ENCODE measurements at places on chromosomes 11 and 22.

DNA sequence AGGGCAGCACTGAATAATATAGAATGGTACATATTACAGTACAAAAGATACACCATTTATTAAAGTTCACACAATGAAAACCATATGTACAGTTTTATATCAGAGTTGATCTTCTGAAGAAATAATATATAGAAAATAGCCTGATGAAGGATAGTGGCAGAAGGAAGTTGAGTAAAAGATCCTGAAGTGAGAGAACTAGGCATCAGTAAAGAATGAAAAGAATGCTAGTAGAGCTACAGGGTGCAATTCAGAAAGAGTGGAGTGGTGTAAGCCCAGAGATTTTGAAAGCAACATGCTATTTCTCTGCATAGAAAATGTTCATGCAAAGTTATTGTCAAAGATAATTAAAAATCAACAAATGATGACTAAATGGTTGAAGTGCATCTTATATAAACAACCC lies 1552.7 kb upstream of the TENM4 start:
- no peak for DNase-seq

DNA sequence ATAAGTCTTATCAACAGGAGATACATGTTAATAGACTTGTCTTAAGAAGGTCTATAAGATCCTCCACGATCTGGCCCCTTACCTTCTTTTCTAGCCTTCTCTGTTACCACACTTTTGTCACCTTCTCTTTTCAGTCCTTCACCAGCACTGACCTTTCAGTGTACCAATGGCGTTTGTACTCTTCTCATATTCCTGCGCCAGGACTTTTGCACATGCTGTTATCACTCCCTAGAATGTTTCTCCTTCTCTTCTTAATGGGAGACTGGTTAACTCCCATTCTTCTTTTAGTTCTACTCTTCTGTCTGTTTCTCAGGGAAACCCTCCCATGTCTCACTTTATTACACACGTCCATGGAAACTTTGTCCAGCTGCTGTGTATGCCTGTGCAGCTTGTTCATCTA lies 4.4 kb upstream of the EED start:
- no peak for DNase-seq

DNA sequence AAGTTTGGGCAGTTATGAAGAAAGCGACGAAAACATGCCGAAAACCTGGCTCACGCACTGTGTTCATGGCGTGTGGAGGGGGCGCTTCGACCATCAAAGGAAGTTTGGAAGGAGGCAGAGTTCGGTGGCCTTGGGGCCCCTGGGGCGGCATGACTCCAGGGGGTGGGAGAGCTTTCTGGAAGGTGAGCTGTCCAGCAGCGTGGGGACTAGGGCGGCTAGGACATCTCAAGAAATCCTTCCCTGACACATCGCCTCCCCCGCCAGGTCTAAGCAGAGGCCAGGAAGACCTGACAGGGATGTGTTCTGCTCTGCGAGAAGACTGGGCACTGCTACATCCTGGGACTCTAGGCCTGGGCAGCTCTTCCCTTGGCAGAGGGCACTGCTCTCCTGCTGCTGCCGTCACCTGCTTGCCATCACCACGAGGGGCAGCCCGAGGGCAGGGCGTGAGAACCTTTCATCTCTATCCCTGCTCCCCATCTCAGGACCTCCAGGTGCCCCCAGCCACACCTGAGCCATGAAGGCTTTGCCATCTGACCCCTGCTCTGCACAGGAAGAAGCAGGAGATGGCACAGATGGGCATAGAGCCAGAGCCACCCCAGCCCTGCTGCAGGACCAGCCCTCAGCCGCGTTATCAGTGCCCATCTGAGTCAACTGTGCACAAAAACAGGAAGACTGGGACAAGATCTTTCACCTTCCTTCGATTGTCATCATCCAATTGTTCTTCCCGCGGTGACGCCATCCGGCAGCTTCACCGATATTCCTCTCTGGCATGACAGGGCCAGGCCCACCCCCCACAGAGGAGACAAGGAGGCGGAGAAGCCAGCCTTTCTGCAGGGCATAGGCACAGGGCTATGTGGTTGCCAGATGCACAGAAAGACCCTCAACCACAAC lies 12.7 kb downstream of the LINC01488 start:
- no peak for DNase-seq

DNA sequence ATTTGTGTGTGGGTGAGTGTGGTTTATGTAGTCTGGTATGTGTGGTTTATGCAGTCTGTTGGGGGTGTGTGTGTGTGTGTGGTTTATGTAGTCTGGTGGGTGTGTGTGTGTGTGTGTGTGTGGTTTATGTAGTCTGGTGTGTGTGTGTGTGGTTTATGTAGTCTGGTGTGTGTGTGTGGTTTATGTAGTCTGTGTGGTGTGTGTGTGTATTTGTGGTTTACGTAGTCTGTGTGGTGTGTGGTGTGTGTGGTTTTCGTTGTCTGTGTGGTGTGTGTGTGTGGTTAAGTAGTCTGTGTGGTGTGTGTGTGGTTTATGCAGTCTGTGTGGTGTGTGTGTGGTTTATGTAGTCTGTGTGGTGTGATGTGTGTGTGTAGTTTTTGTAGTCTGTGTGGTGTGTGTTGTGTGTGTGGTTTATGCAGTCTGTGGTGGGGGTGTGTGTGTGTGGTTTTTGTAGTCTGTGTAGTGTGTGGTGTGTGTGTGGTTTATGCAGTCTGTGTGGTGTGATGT lies 26.2 kb upstream of the PARVG start:
- no peak for DNase-seq

- no peak for DNase-seq
These were observed 4.6 kb downstream of the TMEM86A start for GRCh38 chr11:18703001-18703763.

GRCh38 chr22:45221201-45221600 lies 19.5 kb downstream of the KIAA0930 start:
- no peak for DNase-seq

DNA sequence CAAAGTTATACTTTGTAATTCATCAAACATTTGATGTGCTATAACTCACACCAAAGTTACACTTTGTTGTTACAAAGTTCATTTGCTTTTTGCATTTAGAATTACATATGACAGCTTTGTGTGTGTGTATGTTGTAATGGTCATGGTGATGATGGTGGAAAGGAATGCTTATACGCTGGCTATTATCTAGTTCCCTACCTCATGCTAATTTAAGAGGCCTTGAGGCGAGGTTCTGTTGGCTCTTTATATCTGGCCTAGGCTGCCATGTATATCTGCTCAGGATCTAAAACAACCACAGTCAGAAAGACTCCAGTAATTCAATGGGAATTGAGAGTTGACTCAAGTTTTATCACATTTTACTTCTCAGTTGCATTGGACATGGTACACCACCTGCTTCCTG lies 123.4 kb downstream of the SLC17A6 start:
- DNase-seq = no peak

GRCh38 chr11:128697645-128698174 lies 3.8 kb downstream of the FLI1 start:
- no peak for DNase-seq

DNA sequence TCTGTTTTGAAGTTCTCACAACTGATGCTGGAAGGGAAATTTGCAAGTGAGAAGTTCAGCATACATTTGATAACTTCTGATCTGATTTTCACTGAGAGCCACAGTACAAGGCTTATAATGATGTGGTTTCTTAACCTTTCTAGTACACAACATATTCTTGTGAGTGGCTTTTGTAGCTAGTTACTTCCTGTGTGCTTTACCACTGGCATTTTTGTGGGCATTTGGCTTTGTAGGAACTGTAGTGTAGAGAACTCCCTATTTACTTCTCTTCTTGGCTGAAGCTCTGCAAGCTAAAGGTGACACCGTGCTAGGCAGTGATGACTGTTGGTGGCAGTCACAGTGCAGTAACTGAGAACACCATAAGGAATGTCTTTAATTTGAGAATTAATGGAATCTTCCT lies 14.9 kb downstream of the USP47 start:
- DNase-seq = no peak

GRCh38 chr11:289398-289711 lies 429 bp downstream of the PGGHG start:
- no peak for DNase-seq

DNA sequence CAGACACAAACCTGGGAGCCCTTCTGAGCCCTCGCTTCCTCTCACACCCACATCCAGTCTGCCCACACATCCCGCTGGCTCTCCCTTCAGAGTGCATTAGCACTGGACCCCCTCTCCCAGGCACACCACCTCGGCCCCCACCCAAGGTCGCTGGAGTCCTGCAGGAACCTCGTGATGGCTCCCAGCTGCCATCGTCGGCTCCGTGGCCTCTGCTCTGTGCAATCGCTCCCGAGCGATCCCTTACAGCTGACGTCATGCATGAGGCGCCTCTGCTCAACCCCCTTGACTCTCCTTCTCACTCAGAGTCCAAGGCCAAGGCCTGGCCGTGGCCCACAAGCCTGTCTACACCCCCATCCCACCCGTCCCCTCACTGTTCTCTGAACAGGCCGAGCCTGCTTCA lies 183.9 kb downstream of the EFCAB6 start:
- no peak for DNase-seq

DNA sequence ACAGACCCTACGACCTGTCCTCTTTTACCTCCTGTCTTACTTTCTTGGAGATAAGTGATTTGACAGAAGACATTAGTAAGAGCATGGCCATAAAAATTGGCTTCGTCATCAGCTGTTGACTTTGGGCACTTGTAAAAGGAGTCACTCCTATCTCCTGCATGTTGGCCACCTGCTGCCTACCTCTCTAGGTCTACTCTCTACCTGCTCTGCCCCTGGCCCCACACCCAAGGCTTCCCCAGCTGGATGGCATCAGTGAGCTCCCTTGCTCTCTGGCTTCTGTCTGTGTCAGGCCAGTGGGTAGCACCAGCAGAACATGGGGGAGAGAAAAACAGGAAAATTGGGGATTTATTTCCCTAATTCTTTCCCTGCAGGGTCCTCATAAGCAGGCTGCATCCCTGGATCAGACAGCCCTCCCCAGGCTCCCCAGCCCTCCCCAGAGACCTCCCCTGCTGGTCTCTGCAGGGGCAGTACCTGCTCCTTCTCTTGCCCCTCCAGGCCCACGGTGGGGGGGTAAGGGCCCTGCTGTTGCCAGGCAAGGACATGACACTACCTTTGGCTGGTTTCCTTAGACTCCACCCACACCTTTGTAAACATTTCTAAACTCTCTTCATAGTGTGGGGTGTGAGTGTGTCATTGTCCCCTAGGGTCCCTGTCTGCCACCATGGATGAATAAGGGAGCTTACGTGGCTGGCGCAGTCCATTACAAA lies 157.0 kb upstream of the NECTIN1 start:
- no peak for DNase-seq

- no peak for DNase-seq
These were observed 101.9 kb upstream of the OLFML1 start for GRCh38 chr11:7383406-7383805.

DNA sequence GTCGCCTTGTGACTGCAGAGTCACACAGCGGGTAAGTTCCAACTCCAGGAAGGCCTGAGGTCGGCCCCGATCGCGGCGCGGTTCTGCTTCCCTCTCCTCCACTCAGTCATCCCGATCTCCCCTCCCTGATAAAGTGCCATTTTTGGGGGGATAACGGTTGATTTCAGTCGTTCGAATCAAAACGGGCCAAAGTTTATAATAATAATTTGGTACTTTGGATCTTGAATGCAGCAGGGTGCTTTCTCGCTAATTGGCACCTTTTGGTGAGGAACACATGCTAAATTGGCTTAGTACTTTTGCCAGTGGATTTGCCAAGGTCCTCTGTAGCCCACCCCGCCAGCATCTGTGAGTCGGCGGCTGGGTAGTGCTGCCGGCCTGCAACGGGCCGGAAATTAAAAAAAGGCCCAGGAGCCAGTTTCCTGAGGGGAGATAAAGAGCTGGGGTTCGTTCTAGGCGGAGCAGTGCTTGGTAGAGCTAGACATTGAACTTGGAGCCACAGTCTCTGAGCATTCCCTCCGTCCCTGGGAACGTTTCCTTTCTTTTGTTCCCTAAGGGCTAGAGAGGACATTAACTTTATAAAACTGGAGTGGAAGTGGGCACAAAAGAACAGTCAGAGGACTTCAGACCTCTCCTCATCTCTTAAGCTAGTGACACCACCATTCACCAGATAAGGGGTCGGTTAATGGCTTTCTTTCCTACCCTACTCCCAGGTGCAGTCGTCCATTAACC lies 997 bp downstream of the UBE2L3 start:
- DNase-seq = no peak

DNA sequence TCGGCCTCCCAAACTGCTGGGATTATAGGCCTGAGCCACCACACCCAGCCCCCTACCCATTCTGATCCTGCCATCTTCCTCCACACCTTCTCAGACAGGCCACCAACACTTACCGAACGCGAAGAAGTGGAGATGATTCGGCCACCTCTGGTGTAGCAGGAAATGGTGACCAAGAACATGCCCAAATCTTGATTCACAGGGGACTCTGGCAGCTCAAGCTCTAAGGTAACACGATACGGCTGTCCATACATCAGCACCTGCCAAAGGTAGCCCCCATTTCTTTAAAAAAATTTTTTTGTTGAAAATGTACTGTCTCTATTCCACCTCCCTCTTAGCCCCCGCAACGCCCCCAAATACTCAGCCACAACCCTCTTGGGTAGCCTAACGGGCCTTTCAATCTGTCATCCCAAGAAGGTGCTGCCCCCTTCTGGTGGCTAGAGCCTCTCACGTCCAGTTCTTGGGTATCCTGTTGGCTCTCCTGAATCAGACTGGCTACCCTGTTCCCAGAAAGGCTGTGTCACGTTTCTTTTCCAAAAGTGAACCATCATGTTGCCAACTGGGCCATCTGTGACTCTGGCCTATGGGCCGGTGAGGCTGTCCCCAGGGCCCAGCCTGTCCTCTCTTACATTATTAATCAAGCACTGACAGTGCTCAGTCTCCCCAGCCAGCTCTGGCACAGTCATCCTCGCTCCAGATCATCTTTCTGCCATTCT lies 5.3 kb upstream of the LRRN4CL start:
- no peak for DNase-seq

DNA sequence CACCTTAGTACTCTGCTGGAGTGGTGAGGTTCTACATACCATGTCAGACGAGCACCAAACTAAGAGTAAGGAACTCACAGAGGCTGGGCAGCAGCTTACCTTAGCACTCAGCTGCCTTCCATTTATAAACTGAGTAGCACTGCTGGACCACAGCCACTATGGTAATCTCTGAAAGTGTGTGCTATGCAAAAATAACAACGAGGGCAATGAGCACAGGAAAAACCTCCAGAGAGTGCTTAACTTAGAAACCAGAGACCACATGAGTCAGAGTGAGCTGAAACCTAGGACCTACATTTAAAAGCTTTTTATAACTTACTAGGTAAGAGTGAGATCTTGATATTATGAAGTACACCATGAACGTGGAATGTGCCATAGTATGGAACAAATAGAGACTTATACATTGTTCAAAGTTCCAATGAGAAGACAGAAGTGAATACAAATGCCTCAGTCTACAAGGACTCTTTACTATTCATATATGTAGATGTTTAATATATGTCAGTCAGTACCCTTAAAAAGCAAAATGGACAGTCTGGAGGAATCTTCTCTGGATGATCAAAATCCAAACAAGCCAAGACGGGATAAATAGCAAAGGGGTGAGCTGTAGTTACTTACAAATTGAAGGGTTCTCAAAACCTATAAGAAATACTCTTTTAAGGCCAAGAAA lies 17.2 kb upstream of the CD59 start:
- DNase-seq = no peak

GRCh38 chr11:121095561-121095960 lies 5.5 kb upstream of the TECTA start:
- no peak for DNase-seq

All from nucleus accumbens (tissue), 56 donors.